ENCODE measurements at places on chromosomes 4 and X. TPM values are rescaled to one million over a fixed set of nuclear protein-coding genes. Genes with fewer than 3 reads are reported as not detected.
A peak's percentile ranks its signal among the peaks of the same experiment; 100 is the strongest.

AR gene
- 0.83 TPM for total RNA-seq

AKAP14 gene
- not detected for total RNA-seq

MAGEA9B gene
- total RNA-seq = not detected

HPGD gene
- total RNA-seq = 4.5 TPM

CT47B1 gene
- not detected for total RNA-seq

SHROOM2 gene
- 14.1 TPM for total RNA-seq

OR13H1 gene
- total RNA-seq = not detected

MTNR1A gene
- total RNA-seq = 1.6 TPM

SPIN2A gene
- total RNA-seq = 1.6 TPM

COPS4 gene
- 21.7 TPM for total RNA-seq

ARHGEF38 gene
- 22.8 TPM for total RNA-seq

CCDC149 gene
- total RNA-seq = 9.5 TPM

GRCh38 chr4:3158841-3159240 lies 84.4 kb downstream of the HTT start:
- no peaks in the 10 kb centered on the region for H3K4me1 ChIP-seq
- no peak for DNase-seq
- H3K4me3 ChIP-seq = no peak overlapping the region
- peaks cover 9% of the 10 kb centered on the region for H3K36me3 ChIP-seq
- H3K27ac ChIP-seq = no peak overlapping the region

- H3K36me3 ChIP-seq = peaks cover 6% of the 10 kb centered on the region
- H3K4me1 ChIP-seq = peaks cover 47% of the 10 kb centered on the region
- peak; percentile 32 for DNase-seq
- no peaks in the 10 kb centered on the region for H3K27me3 ChIP-seq
- peak overlapping the region; percentile 38 for H3K27ac ChIP-seq
- H3K4me3 ChIP-seq = no peak overlapping the region
Observed at GRCh38 chrX:50154429-50154828, 46.4 kb downstream of the AKAP4 start.

DNA sequence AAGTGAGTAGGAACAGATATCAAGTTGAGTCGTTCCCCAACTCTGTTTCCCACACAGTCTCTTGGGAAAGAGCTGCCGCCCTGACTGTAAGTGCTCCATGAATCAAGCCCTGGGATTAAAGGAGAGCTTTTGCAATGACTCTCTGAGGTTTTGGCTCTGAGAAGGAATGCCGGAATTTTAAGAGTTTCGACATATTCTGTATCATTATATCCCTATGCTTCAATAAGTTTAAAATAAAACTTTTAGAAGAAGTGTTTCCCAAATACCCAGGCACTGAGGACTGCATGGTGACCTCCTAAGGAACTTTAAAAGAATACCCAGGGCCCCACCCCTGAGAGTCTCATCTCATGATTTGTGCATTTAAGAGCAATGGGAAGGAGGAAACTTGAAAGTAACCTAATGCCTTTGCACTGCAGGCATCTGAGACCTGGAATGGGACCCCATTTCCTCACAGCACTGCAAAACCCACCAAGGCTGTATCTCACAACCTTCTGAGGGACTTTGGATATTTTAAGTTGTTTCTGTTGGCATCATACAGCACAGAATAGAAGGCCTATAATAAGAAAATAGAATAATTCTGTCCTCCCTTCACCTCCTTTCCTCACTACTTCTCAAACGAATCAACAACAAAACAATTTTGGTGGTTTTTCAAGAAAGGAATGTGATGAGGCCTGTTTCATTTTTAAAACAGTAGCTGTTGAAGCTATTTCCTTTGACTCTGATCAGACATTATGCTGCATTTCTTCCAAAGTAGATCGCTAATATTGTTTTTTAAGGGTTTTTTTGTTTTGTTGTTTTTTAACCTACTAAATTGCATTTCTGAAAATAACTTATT lies 121.2 kb downstream of the GASK1B start:
- no peaks in the 10 kb centered on the region for H3K4me1 ChIP-seq
- no peaks in the 10 kb centered on the region for H3K36me3 ChIP-seq
- no peaks in the 10 kb centered on the region for H3K27me3 ChIP-seq

- no peaks in the 10 kb centered on the region for H3K27me3 ChIP-seq
- DNase-seq = no peak
- H3K4me3 ChIP-seq = no peak overlapping the region
- H3K4me1 ChIP-seq = peaks cover 10% of the 10 kb centered on the region
Observed at GRCh38 chr4:122901247-122902010, 21.0 kb downstream of the NUDT6 start.

GRCh38 chr4:67565284-67565683 lies 6.8 kb downstream of the STAP1 start:
- H3K27ac ChIP-seq = no peak overlapping the region
- H3K4me3 ChIP-seq = no peak overlapping the region
- DNase-seq = no peak

- no peak overlapping the region for H3K27ac ChIP-seq
- no peaks in the 10 kb centered on the region for H3K4me1 ChIP-seq
- no peaks in the 10 kb centered on the region for H3K36me3 ChIP-seq
- peaks cover 6% of the 10 kb centered on the region for H3K27me3 ChIP-seq
Observed at GRCh38 chr4:74875451-74875850, 57.5 kb upstream of the PARM1 start.

DNA sequence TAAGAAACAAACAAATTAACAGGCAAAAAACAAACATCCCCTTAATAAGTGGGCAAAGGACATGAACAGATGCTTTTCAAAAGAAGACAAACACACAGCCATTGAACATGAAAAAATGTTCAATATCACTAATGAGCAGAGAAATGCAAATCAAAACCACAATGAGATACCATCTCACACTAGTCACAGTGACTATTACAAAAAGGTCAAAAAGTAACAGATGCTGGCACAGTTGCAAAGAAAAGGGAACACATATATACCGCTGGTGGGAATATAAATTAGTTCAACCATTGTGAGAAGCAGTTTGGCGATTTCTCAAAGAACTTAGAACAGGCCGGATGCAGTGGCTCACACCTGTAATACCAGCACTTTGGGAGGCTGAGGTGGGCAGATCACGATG lies 146.1 kb upstream of the NEIL3 start:
- DNase-seq = no peak
- no peaks in the 10 kb centered on the region for H3K4me1 ChIP-seq
- no peak overlapping the region for H3K27ac ChIP-seq

DNA sequence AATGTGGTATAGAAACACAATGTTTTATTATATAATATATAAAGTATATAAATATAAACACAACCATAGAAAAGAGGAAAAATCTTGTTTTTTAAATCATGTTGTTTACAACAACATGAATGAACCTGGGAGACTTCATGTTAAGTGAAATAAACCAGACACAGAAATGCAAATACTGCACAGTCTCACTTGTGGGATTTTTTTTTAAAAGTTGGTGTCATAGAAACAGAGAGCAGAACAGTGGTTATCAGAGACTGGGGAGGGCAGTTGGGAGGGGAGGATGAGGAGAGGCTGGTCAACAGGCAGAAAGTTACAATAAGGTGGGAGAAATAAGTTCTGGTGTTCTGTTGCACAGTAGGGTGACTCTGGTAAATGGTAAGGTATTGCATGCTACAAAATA lies 57.1 kb downstream of the FREM3 start:
- H3K4me3 ChIP-seq = no peak overlapping the region
- no peak for DNase-seq
- peaks cover 7% of the 10 kb centered on the region for H3K4me1 ChIP-seq
- H3K27ac ChIP-seq = no peak overlapping the region
- peaks cover 69% of the 10 kb centered on the region for H3K27me3 ChIP-seq

- peak; percentile 52 for DNase-seq
- H3K4me1 ChIP-seq = peaks cover 23% of the 10 kb centered on the region
- H3K4me3 ChIP-seq = no peak overlapping the region
- no peak overlapping the region for H3K27ac ChIP-seq
- no peaks in the 10 kb centered on the region for H3K36me3 ChIP-seq
Observed at GRCh38 chr4:183422962-183423631, 21.3 kb upstream of the CDKN2AIP start.

GRCh38 chr4:128863312-128864075 lies 54.0 kb downstream of the JADE1 start:
- no peak overlapping the region for H3K27ac ChIP-seq
- peaks cover 31% of the 10 kb centered on the region for H3K36me3 ChIP-seq
- DNase-seq = peak; percentile 74
- no peaks in the 10 kb centered on the region for H3K27me3 ChIP-seq

DNA sequence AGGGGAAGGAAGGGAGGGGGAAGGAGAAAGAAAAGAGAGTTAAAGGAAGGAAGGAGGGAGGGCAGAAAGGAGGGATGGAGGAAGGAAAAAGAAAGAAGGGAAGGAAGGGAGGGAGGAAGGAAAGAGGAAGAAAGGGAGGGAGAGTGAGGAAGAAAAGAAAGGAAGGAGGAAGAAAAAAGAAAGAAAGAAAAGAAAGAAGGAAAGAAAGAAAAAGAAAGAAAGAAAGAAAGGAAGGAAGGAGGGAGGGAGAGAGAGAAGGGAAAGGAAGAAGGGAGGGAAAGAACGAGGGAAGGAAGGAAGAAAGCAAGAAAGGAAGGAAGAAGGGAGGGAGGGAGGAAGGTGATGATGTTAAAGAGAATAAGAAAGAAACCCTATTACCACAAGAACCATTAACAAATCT lies 150.6 kb downstream of the MXRA5 start:
- H3K4me3 ChIP-seq = no peak overlapping the region
- H3K27me3 ChIP-seq = peaks cover 29% of the 10 kb centered on the region
- no peaks in the 10 kb centered on the region for H3K36me3 ChIP-seq
- no peak overlapping the region for H3K27ac ChIP-seq
- no peaks in the 10 kb centered on the region for H3K4me1 ChIP-seq

GRCh38 chr4:6278801-6279197 lies 9.1 kb downstream of the WFS1 start:
- no peaks in the 10 kb centered on the region for H3K4me1 ChIP-seq
- DNase-seq = no peak
- H3K36me3 ChIP-seq = no peaks in the 10 kb centered on the region
- H3K27me3 ChIP-seq = no peaks in the 10 kb centered on the region
- H3K4me3 ChIP-seq = no peak overlapping the region
- H3K27ac ChIP-seq = no peak overlapping the region

- H3K4me1 ChIP-seq = peaks cover 20% of the 10 kb centered on the region
- no peak overlapping the region for H3K4me3 ChIP-seq
- no peak for DNase-seq
- no peak overlapping the region for H3K27ac ChIP-seq
- H3K36me3 ChIP-seq = peaks cover 32% of the 10 kb centered on the region
- no peaks in the 10 kb centered on the region for H3K27me3 ChIP-seq
Observed at GRCh38 chrX:37347420-37347819, 1.7 kb upstream of the PRRG1 start.

- no peak overlapping the region for H3K27ac ChIP-seq
- peaks cover 25% of the 10 kb centered on the region for H3K27me3 ChIP-seq
- H3K4me1 ChIP-seq = no peaks in the 10 kb centered on the region
- H3K4me3 ChIP-seq = no peak overlapping the region
Observed at GRCh38 chrX:123350226-123350625, 166.1 kb downstream of the GRIA3 start.

DNA sequence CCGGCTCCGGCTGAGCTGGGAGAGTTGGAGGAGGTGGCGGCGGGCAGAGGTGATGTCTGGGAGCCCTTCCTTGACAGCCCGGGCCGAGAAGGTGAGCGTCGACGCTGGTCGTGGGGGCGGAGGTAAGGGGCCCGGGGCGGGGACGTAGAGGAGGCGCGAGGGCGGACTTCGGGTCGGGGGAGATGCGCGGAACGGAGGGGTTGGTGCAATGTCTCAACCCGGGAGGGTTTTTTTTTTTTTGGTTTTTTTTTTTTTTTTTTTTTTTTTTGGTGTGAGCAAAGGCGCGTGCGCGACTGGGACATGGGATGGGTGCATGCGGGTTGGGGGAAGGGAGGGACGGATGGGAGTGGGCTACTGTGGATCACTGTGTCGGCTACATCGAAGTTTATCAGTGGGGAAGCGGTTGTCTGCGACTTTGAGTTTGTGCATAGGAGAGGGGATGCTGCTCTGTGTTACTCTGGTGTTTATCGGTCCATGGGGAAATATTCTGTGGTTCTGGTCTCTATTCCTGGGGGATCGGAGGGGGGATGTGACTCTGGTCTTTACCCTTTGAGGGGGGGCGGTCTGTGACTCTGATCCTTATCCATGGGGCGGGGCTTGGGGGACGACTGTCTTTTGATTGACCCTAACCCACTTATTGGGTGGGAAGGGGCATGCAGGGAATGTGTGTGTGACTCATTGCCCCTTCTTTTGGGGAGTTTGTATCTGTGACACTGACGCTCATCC lies 537 bp downstream of the RBM10 start:
- peak overlapping the region; percentile 100 for H3K4me3 ChIP-seq
- H3K4me1 ChIP-seq = peaks cover 9% of the 10 kb centered on the region
- H3K27me3 ChIP-seq = no peaks in the 10 kb centered on the region
- H3K27ac ChIP-seq = peak overlapping the region; percentile 100
- peaks cover 68% of the 10 kb centered on the region for H3K36me3 ChIP-seq

DNA sequence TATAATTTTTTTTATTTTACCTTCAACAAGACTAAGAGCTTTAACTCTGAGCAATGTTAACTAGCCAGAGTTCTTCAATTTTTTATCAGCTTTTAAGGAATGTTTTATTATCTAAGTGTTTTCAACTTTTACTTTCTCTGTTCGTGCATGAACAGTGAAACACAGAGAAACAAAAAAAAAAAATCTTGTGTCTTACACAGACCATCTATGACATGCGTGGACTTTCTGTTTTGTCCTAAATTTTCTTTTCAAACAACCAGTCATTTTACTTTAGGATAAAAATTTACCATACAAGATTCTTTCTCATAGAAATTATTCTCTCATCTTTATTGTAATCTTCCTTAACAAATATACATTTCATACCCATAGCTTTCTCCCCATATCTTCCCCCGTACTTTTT lies 731.9 kb upstream of the PCDH10 start:
- no peak overlapping the region for H3K4me3 ChIP-seq
- H3K27me3 ChIP-seq = no peaks in the 10 kb centered on the region
- no peaks in the 10 kb centered on the region for H3K4me1 ChIP-seq
- DNase-seq = no peak

- no peak overlapping the region for H3K27ac ChIP-seq
- H3K27me3 ChIP-seq = no peaks in the 10 kb centered on the region
- H3K36me3 ChIP-seq = peaks cover 10% of the 10 kb centered on the region
- no peaks in the 10 kb centered on the region for H3K4me1 ChIP-seq
- DNase-seq = no peak
Observed at GRCh38 chrX:389021-389441, 2.3 kb upstream of the PPP2R3B start.

DNA sequence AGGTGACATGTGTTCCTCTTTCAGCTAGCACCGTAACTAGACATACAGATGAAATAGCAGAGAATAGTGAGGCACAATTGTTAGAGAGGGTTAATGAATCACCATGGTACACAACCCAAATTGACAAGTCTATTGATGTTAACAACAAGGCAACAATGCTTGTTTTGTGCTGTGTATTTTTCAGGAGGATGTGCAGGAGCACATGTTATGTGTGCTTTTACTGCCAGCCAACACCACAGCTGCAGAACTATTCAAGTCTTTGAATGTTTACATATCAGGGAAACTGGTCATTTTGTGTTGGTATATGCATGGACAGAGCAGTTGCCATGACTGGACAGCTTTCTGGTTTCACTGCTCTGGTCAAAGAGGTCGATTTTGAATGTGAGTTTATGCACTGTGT lies 32.8 kb downstream of the STBD1 start:
- no peak overlapping the region for H3K27ac ChIP-seq
- no peaks in the 10 kb centered on the region for H3K27me3 ChIP-seq
- DNase-seq = no peak
- H3K4me3 ChIP-seq = no peak overlapping the region
- no peaks in the 10 kb centered on the region for H3K36me3 ChIP-seq
